Epithelial cell of prostate (primary cell): ENCODE measurements at places on chromosomes 1 and 21.
A peak's percentile ranks its signal among the peaks of the same experiment; 100 is the strongest.

GRCh38 chr1:74677926-74678325 lies 4.3 kb upstream of the ERICH3 start:
- DNase-seq = no peak

DNA sequence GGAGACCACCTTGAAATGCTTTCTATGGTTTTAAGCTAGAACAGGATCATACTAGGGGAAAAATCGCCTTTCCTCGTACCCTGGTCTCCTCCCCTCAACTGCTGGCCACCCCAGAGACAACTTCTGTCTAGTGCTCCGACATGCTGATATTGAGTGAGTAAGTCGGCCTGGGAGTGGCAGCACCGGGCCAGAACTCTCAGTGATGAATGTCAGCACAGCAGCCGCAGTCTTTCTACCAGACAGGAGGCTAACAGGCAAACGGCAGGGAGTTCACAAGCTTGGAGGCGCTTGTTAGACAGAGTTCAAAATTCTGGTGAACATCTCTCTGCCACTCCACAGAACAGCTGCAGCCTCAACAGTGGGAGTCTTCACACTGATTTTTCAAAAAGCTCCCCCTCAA lies 716.9 kb downstream of the ADGRL2 start:
- DNase-seq = no peak

DNA sequence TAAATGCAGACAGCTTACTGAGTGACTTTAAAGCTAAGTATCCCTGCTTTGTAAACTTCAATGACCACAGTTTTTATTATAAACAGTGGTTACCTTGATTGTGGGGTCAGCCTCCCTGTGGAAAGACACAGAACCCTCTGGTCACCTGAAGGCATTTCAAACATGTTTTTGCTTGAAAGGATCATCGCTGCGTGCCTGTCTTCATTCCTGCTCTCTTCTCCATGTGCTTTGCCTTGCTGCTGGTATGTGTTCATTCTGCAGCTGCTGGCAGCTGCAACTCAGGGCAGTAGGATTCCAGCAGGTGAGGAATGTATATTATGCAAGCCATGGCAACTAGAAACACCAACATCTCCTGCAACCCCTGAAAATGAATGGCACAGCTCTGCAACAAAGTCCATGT lies 81.0 kb upstream of the VAV3 start:
- no peak for DNase-seq

GRCh38 chr1:29458737-29459619 lies 222.7 kb downstream of the PTPRU start:
- DNase-seq = no peak

- peak; percentile 96 for DNase-seq
Measured at GRCh38 chr1:152502496-152503180, 8.0 kb upstream of the LCE5A start.

GRCh38 chr1:56146449-56146848 lies 432.9 kb downstream of the PLPP3 start:
- no peak for DNase-seq

- DNase-seq = no peak
Measured at GRCh38 chr1:78275456-78275855, 215.3 kb upstream of the PTGFR start.

DNA sequence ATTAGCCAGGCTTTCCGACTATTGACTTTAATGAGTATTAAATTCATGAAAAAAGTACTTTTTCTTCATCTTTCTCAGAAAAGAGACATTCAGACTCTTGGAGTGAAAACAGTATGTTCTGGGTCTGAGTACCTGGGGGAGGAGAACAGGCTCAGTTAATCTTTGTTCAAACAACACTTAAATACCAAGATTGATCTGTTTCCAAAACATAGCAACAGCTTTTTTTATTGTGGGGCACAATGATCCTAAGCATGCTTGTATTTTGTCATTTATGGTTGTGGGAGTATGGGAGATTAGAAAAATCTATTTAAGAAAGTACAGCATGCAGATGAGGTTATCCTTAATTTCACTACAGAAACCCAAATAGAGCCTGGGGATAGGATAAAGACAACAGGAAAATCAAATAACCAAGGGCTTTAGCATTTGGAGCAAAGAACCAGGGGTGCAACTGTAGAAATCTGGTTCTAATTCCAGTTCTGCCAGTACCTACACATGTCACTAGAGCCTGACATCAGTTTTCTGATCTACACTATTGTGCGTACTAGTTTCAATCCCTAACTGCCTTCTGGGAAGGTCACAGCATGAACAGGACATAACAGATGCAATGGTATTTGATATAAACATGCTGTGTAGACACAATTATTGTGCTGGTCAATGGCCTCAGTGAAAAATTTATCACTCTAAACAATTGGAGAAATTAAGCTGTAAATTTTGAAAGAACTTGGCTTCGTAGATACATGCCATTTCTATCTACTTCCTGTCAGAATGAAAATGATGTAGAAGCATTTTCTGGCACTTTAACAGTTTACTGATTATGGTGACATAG lies 91.2 kb downstream of the KCNK1 start:
- DNase-seq = no peak

- no peak for DNase-seq
Measured at GRCh38 chr1:94327001-94327690, 89.8 kb upstream of the ARHGAP29 start.

DNA sequence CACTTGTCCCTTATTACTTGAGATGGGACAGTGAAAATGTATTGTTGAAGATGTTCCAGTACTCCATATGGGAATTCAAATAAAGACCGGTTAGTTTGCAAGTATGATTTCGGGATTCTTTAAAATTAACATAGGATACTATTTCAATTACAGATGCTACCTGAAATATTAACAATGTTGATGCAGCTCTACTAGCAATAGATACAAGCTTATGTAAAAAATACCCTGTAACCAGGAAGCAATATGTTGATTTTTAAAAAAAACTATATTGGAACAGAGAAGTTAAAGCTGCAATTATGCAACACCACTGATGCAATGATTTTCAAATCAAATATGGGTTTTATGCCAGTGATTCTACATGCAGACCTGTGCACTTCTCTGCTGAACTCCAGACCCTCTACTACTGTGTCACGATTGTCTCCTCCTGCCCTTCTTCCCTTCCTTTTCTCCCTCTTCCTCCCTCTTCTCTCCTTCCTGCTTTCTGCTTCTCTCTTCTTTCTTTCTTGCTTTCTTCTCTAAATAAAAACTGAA lies 179.2 kb downstream of the ATP6V1G3 start:
- no peak for DNase-seq

DNA sequence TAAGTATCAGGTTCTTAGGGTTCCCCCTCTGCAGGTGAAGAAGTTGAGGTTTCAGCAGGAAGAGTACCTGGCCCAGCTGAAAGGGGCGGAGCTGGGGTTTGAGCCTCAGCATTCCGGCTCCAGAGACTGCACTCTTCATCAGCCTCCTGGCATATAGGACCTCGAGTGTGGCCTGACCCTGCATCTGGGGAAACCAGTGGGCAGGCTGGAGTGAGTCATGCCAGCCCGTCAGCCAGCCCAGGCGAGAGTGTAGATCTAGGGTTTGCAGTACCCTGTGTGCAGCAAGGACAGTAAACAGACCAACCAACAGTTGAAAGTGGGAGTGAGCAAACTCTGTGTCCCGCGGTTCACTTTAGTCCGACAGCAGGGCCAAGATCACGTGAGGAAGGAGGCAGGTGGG lies 14.1 kb downstream of the MFSD2A start:
- DNase-seq = no peak

- DNase-seq = no peak
Measured at GRCh38 chr21:39873687-39874086, 6.4 kb downstream of the PCP4 start.

GRCh38 chr1:92029241-92029922 lies 403 bp upstream of the EPHX4 start:
- no peak for DNase-seq

- DNase-seq = no peak
Measured at GRCh38 chr1:67674260-67675011, 10.6 kb upstream of the GADD45A start.
